Right lung (tissue), 10 donors: ENCODE measurements at places on chromosomes 1 and 21. TPM values are rescaled to one million over a fixed set of nuclear protein-coding genes. Genes with fewer than 3 reads are reported as not detected.

DNA sequence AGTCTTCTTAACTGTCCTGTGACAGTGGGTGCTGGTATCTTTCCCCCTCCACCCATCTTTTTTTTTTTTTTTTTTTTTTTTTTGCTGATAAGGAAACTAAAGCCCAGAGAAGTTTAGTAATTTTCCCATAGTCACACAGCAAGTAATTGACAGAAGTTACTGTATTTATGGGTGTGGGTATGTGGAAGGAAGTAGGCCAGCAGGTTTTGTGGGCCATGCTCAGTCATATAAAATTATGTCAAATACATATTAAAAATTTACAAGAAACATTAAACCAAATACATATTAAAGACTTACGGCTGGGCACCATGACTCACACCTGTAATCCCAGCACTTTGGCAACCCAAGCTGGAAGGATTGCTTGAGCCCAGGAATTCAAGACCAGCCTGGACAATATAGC, 51.5 kb downstream of the KAZN start:
- DNase-seq = no peak

DNA sequence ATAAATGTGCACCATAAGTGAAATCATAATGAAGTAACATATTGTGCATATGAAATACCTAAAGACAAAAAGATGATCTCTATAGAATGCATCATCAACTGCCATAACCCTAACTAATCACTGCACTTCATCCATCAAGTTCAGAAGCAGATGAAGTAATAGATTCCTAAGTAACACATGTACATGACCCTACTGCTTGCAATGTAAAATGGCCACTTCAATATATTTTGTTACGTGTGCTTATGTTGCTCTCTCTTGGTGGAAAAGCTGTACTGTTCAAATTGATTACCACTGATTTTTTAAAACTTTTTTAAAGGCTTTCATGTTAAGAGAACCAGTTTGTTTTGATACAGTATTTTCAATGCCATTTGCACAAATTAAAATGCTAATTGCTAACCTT, 141.8 kb downstream of the TTLL7 start:
- peak; percentile 59 for DNase-seq

GRCh38 chr1:29234471-29234870, 1.9 kb upstream of the PTPRU start:
- no peak for DNase-seq

- DNase-seq = no peak
Measured at GRCh38 chr1:170388489-170388888, 143.5 kb upstream of the GORAB start.

- no peak for DNase-seq
Measured at GRCh38 chr21:17738176-17738953, 80.8 kb downstream of the C21orf91 start.

GRCh38 chr1:152622803-152623202, at the start of gene LCE3A:
LCE3A (minus strand) TSS chr1:152623103; CDS start chr1:152623103, 0 bp downstream.
- no peak for DNase-seq

Gene GSTM5
- polyA plus RNA-seq = 92.1 TPM

Gene ADORA1
- polyA plus RNA-seq = 5.2 TPM
